CD14-positive monocyte (primary cell): ENCODE measurements at places on chromosomes 11 and 22. TPM values are rescaled to one million over a fixed set of nuclear protein-coding genes. Genes with fewer than 3 reads are reported as not detected.
A peak's percentile ranks its signal among the peaks of the same experiment; 100 is the strongest.

The NUDT8 gene
- polyA plus RNA-seq: 1.3 TPM

The LAYN gene
- not detected for polyA plus RNA-seq

The CNTN5 gene
- not detected for polyA plus RNA-seq

The SHANK2 gene
- polyA plus RNA-seq: not detected

The OR51B5 gene
- polyA plus RNA-seq: not detected in 2 replicates

The TSPAN32 gene
- polyA plus RNA-seq: 82.5 TPM

The PRR5L gene
- polyA plus RNA-seq: 16.0 and 18.3 TPM in 2 replicates

The KCTD14 gene
- polyA plus RNA-seq: 0.06 and 0.23 TPM in 2 replicates

The OR5A2 gene
- polyA plus RNA-seq: not detected

The BLID gene
- not detected for polyA plus RNA-seq

The MRGPRE gene
- polyA plus RNA-seq: not detected

The VSTM5 gene
- polyA plus RNA-seq: not detected

- no peak overlapping the region for H3K4me3 ChIP-seq
- no peak overlapping the region for H3K27ac ChIP-seq
- no peak for DNase-seq
- no peaks in the 10 kb centered on the region for H3K27me3 ChIP-seq
These were observed 123.5 kb upstream of the APOA1 start for GRCh38 chr11:116960930-116961329.

DNA sequence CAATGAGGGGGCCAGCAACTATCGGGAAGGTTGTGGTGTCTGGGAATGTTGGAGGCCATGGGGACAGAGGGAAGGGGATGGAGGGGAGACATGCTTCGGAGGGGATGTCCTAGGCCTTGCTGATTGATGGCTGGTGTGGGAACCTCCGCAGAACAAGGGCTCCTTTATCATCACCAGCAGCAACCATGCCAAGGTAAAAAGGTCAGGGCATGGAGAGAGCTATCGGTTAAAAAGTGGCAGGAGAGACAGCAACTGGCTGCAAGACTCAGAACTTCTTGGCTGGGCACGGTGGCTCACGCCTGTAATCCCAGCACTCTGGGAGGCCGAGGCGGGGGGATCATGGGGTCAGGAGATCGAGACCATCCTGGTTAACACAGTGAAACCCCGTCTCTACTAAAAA lies 3.0 kb downstream of the GSTT4 start:
- H3K36me3 ChIP-seq: no peaks in the 10 kb centered on the region
- no peaks in the 10 kb centered on the region for H3K4me1 ChIP-seq
- DNase-seq: no peak
- H3K4me3 ChIP-seq: no peak overlapping the region
- H3K27ac ChIP-seq: no peak overlapping the region

- H3K27ac ChIP-seq: no peak overlapping the region
- DNase-seq: no peak
- H3K4me3 ChIP-seq: no peak overlapping the region
- H3K36me3 ChIP-seq: peaks cover 53% of the 10 kb centered on the region
- no peaks in the 10 kb centered on the region for H3K27me3 ChIP-seq
These were observed 4.7 kb downstream of the API5 start for GRCh38 chr11:43316451-43316850.

DNA sequence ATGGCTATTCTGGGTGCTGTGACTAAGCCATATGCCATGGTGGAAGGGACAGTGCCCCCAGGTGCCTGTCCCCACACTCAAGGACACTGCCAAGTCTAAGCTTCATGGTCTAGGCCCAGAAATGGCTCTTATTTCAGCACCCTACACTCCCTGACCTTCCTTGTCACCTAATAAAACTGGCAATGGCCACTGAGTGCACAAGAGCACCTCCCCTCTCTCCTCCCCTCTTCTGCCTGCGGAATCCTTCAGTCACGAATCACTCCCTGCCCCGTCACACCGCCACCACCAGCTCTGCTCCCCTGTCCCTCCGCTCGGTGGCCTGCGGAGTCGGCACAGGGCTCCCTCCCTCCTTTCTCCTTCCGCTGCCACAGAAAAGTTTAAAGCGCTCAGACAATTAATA lies 19.0 kb upstream of the LMO1 start:
- H3K4me1 ChIP-seq: no peaks in the 10 kb centered on the region
- no peak for DNase-seq
- H3K27ac ChIP-seq: no peak overlapping the region
- H3K27me3 ChIP-seq: peaks cover 28% of the 10 kb centered on the region
- H3K36me3 ChIP-seq: no peaks in the 10 kb centered on the region
- no peak overlapping the region for H3K4me3 ChIP-seq

- no peaks in the 10 kb centered on the region for H3K36me3 ChIP-seq
- no peak overlapping the region for H3K27ac ChIP-seq
- DNase-seq: no peak
- H3K4me1 ChIP-seq: no peaks in the 10 kb centered on the region
- no peak overlapping the region for H3K4me3 ChIP-seq
- peaks cover 2% of the 10 kb centered on the region for H3K27me3 ChIP-seq
These were observed 49.1 kb downstream of the JAM3 start for GRCh38 chr11:134118006-134118405.

GRCh38 chr22:44574057-44574639 lies 76.1 kb upstream of the RTL6 start:
- H3K4me3 ChIP-seq: no peak overlapping the region
- no peaks in the 10 kb centered on the region for H3K36me3 ChIP-seq
- DNase-seq: no peak
- H3K27me3 ChIP-seq: no peaks in the 10 kb centered on the region

GRCh38 chr22:40855979-40856512 lies 393 bp downstream of the ST13 start:
- peaks cover 9% of the 10 kb centered on the region for H3K36me3 ChIP-seq
- no peaks in the 10 kb centered on the region for H3K27me3 ChIP-seq
- peak; percentile 3 for DNase-seq
- H3K4me1 ChIP-seq: peaks cover 18% of the 10 kb centered on the region

- no peak overlapping the region for H3K27ac ChIP-seq
- no peaks in the 10 kb centered on the region for H3K36me3 ChIP-seq
- H3K27me3 ChIP-seq: no peaks in the 10 kb centered on the region
- no peak overlapping the region for H3K4me3 ChIP-seq
- H3K4me1 ChIP-seq: no peaks in the 10 kb centered on the region
These were observed 178.7 kb downstream of the CADM1 start for GRCh38 chr11:115325523-115325922.

GRCh38 chr11:71485063-71485399 lies 32.0 kb downstream of the NADSYN1 start:
- no peak overlapping the region for H3K27ac ChIP-seq
- H3K36me3 ChIP-seq: peaks cover 91% of the 10 kb centered on the region
- no peak overlapping the region for H3K4me3 ChIP-seq
- no peak for DNase-seq
- H3K27me3 ChIP-seq: no peaks in the 10 kb centered on the region
- H3K4me1 ChIP-seq: no peaks in the 10 kb centered on the region

DNA sequence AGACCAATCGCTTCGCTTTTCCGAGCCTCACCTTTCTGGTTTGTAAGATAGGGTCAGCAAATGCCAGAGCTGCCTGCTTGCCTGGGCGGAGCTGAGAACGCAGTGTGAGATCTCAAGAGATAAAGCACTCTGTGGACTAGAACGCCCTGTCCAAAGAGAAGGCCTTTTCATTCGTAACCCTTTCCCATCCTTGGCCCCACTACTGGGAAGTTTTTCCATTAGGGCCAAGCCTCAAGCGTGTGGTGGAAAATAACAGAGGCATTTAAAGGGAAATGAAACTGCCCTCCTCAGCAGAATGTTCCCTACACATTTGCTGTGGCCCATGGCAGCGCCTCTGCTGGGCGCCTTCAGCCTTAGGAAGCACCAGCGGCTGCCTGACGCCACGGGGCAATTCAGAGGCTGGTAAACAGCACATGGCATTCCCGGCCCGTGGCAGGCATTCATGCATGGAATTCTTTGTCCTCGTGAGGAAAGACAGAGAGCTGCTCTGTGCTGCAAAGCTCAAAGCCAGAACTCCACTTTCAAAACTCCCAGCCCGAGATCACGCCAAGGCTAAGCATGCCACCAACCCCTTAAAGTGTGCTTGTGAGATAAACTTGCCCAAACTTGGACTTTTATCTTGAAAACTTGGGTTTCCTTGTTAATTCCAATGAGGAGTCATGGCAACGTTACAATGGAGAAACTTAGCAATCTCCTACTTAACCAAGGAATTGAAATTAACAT lies 38.1 kb downstream of the AHNAK start:
- H3K4me1 ChIP-seq: peaks cover 23% of the 10 kb centered on the region
- no peaks in the 10 kb centered on the region for H3K27me3 ChIP-seq
- no peaks in the 10 kb centered on the region for H3K36me3 ChIP-seq
- peak overlapping the region; percentile 49 for H3K4me3 ChIP-seq

GRCh38 chr11:57180081-57180561 lies 1.6 kb upstream of the LRRC55 start:
- no peaks in the 10 kb centered on the region for H3K36me3 ChIP-seq
- no peak overlapping the region for H3K4me3 ChIP-seq
- peaks cover 13% of the 10 kb centered on the region for H3K27me3 ChIP-seq
- no peak overlapping the region for H3K27ac ChIP-seq
- no peaks in the 10 kb centered on the region for H3K4me1 ChIP-seq

DNA sequence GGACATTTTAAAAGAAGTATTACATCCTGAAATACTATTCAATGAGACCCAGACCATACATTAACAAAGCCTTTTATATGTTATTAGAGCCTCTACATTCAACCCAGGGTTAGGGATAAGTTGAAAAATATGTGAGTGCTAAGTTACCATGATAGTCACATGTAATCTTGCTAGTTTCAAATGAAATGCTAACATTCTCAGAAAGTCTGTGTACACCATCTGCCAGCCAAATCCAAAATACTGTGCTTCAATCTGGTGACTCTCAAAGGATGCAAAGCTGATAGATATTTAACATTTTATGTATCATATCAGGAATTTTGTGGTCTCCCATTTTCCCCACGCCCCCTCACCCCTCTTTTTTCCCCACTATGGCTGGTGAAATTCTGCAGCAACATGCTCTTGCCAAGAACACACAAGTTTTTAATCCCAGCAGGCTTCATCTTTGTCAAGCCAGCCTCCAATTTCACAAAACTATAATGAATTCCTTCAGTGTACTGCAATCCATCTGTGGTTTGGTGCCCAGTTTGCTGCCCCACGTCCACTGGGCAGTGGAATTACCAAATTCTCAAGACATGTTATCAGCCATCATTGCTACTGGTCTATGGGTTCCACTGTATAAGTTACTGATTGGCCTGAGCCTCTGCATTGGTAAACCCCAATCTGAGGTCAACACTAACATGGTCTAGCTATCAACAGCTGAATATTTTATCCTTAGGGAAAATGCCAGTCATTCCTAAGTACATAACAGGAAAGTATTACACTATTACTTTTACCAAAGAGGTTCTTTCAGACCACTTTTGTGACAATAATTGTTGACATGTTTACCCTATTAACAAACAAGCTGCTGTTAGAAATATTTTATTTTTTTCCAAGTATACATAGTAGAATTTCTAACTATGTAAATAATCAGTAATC lies 1.5 kb upstream of the PICALM start:
- peak overlapping the region; percentile 100 for H3K4me3 ChIP-seq
- no peaks in the 10 kb centered on the region for H3K27me3 ChIP-seq
- H3K27ac ChIP-seq: peak overlapping the region; percentile 99
- no peaks in the 10 kb centered on the region for H3K36me3 ChIP-seq

- H3K36me3 ChIP-seq: no peaks in the 10 kb centered on the region
- no peaks in the 10 kb centered on the region for H3K27me3 ChIP-seq
- H3K27ac ChIP-seq: no peak overlapping the region
- peak; percentile 3 for DNase-seq
- peaks cover 6% of the 10 kb centered on the region for H3K4me1 ChIP-seq
These were observed 24.5 kb upstream of the RAG2 start for GRCh38 chr11:36622431-36623136.

GRCh38 chr11:39288011-39288410 lies 2171.4 kb downstream of the LRRC4C start:
- H3K27me3 ChIP-seq: no peaks in the 10 kb centered on the region
- no peak for DNase-seq
- no peaks in the 10 kb centered on the region for H3K36me3 ChIP-seq
- no peak overlapping the region for H3K4me3 ChIP-seq
- H3K4me1 ChIP-seq: no peaks in the 10 kb centered on the region
- H3K27ac ChIP-seq: no peak overlapping the region

DNA sequence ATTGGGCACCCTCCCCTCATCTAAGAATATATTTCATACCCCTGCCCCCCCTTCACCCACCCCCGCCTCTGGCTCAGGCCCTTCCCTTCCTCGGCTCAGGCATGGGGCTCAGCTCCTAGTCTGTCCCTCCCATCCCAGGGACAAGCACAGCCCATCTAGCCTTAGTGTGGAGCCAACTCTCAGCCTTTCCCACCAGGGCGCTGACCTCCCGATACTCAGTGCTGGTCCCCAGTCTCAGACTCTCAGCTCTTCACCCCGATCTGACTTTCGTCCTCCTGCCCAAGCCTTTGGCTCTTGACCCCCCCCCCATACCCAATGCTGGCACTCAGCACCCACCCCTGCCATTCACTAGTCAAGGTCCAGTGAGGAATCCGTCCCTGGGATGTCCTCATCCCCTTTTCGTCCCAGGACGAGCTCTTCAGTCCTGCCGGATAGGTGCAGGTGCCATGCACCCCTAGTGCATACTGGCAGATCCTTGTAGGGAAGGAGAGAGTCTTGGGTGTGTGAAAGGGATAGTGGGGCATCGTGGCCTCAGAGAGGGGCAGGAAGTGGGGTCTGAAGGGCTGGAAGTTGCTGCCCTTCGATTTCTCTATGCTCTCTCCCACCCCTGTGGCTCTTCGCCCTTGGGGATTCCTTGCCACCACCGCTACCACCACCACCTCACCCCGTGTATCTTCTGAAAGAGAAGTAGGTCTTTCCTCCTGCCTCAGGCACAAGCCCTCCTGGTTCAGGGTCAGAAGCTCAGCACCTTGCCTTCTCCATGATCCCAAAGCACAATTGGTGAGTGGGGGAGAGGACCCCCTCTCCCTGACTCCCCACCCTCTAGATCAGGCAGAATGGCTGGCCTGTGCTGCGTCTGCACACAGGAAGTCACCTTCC lies 2.4 kb downstream of the TPBGL start:
- peaks cover 8% of the 10 kb centered on the region for H3K4me1 ChIP-seq
- no peak for DNase-seq
- no peak overlapping the region for H3K4me3 ChIP-seq
- no peak overlapping the region for H3K27ac ChIP-seq

- peaks cover 10% of the 10 kb centered on the region for H3K4me1 ChIP-seq
- H3K27me3 ChIP-seq: no peaks in the 10 kb centered on the region
- H3K27ac ChIP-seq: no peak overlapping the region
- H3K36me3 ChIP-seq: no peaks in the 10 kb centered on the region
- no peak for DNase-seq
- H3K4me3 ChIP-seq: no peak overlapping the region
These were observed 25.9 kb upstream of the MMP13 start for GRCh38 chr11:102981324-102981910.

DNA sequence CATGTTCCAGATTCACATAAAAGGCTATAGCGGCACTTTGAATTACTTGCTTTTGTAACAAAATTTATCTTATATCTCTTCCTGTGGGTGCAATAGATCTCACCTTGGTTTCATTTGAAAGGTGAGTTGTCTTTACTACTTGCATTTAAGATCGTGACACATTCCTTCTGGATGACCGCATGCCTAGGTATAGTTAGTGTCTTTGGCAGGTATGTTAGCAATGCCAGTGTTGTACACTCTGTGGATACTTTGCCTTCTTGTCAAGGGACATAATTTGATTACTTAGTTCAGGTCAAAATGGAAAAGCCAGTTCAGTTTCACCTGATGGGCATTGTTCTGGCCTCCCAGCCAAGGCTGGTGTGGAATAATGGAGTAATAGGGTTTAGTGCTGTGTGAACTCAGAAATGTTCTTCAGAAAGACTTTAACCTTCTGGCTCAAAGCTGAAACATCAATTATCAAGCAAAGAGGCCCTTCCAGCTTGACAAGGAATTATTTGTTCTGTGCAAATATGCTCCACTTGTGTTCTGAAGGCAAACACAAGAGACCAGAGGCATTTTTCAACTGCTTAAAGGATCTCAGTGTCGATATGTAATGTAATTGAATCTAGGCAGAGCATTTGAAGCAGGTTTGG lies 64.6 kb downstream of the AMOTL1 start:
- no peak overlapping the region for H3K27ac ChIP-seq
- no peaks in the 10 kb centered on the region for H3K4me1 ChIP-seq
- DNase-seq: no peak
- peaks cover 39% of the 10 kb centered on the region for H3K36me3 ChIP-seq
